Activated CD4-positive, alpha-beta T cell treated with anti-CD3 and anti-CD28 coated beads, Interleukin-2, amount 50 U/mL, for 1 hour (primary cell): ENCODE measurements at places on chromosomes 5 and 9.

DNA sequence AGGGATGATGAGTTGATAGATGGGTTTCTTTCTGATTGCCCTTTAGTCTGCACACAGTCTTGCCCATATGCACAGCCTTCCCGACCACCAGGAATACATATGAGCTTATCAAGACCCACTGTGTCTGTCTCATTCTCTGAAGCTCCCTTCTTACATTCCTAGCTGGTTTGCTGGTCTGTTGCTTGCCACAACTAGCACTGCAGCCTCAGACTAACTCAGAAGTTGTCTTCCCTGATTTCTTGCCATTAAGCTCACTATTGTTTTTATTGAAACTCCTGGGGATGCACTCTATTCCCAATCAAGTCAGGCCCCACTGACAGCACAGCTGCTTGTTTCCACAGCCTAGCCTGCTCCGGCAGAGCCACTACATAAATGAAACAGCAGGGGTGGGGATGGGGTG, 97.5 kb downstream of the SAXO1 start:
- DNase-seq: no peak

DNA sequence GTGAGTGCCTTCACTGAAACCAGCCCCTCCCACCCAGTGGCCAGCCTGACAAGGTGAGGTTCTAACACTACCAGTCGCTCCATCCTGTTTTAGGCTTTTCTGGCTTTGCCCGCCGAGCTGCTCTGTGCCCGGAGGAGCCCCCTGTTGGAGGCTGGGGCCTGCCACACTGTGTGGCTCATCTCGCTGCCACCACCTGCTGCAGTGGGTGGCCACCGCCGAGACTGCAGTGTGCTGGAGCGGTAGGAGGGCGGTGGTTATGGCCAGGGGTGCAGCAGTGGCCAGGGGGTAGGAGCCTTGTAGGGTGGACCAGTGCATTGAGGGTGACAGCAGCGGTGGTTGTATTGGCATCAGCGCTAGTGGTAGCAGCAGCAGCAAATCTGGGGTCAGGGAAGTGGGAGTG, 74.7 kb upstream of the PCAT7 start:
- no peak for DNase-seq

DNA sequence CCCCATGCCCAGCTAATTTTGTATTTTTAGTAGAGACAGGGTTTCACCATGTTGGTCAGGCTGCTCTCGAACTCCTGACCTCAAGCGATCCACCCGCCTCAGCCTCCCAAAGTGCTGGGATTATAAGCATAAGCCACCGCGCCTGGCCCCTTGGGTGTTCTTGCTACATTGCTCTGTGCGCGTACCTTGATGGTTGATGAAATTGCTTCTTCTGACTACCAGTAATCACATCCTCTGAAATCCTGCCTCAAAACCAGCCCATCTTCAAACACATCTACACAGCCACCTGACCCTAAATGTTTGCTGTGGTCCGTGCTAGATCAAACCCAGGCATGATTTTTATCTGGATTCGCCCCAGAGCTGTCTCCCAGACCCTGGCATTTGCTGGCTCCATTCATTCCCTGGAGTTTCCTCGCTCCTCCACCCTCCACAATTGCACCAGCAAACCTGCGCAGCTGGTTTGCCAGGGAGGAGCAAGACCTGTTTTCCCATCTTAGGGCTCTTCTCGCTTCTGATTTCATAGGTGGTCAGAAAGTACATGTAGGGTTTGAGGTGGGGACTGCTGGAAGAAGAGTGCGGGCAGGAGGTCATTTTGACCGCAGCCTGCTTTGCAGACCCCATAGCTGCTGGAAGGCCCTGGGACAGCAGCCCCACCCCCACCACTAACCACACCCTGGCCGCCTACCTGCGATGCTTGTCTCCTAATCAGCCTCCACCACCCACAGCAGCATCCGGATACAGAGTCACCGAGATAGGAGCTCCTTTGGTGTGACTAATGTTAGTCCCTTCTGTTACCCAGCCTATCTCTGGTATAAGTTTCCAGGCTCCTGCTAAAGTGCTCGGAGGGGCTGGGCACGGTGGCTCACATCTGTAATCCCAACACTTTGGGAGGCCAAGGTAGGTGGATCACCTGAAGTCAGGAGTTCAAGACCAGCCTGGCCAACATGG, 22.7 kb downstream of the SWI5 start:
- DNase-seq: no peak

GRCh38 chr9:135766251-135766650, 64.3 kb downstream of the KCNT1 start:
- no peak for DNase-seq

- DNase-seq: no peak
Observed at GRCh38 chr9:108093773-108094675, 604.5 kb upstream of the KLF4 start.

DNA sequence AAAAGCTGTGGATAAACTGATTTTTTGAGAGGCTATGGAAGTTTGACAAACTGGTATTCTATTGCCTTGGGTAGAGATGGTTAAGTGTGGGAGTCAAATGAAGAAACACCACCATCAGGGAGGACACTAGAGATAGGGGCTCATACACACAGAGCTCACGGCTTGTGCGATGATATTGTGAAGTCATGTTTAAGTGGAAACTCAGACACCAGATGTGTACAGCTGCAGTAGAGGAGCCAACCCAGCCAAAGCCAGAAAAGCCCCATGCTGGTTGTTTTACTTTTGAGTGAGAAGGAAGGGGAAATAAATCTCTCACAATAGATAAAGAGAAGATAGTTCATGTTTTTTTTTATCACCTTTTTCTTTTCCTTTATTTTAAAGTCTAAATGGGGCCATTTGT, 377.7 kb downstream of the DMRT2 start:
- DNase-seq: no peak

DNA sequence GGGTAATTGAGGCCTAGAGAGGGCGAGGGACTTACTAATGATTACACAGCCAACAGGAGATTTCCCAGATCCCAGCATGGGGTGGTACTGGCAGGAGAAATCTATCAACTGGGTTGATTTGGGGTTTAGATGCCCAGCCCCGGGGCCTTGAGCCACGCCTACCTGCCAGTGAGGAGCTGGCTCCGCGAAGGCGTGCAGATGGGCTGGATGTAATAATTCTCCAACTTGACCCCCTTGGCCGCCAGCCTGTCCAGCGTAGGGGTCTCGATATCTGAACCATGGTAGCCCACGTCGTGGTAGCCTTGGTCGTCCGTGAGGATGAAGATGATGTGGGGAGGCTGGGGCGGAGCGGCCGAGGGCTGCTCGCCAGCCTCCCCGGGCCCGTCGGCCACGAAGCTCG, 804 bp downstream of the ARSI start:
- DNase-seq: no peak

DNA sequence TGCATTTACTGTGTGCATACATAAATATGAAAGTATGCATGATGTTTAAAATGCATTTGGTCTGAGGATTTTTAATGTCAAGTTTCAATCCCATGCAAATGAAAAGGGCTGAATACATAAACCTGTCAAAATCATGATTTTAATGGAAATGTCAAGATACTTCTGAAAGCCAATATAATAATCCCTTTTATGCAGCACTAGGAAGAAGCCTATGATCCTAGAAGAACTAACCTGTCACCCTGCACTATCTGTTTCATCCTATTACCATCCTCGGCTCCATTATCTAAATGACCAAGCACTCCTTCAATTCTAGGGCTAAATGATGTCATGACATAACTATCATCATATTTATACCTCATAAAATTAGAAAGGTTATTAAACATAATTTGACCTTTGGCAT, 2229.4 kb upstream of the WWC1 start:
- no peak for DNase-seq

- DNase-seq: no peak
Observed at GRCh38 chr9:81825846-81826516, 102.2 kb upstream of the SPATA31D4 start.

DNA sequence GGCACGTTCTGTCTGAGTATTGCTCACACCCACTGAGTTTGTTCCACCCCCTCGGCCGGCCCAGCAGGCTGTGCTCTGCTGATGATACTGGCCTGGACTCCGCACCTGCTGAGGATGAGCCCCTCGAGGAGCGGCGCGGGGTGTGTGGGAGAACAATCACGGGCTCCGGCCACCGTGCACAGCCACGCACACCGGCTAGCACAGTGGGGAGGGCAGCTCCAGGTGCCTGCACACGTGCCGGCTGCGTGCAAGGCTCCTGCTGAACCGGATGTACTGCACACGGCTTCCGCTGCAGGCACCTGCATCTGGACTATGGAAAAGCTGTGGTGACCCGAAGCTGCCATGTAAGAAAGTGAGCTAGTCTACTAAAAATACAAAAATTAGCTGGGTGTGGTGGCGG, 485.2 kb upstream of the CDH9 start:
- no peak for DNase-seq

DNA sequence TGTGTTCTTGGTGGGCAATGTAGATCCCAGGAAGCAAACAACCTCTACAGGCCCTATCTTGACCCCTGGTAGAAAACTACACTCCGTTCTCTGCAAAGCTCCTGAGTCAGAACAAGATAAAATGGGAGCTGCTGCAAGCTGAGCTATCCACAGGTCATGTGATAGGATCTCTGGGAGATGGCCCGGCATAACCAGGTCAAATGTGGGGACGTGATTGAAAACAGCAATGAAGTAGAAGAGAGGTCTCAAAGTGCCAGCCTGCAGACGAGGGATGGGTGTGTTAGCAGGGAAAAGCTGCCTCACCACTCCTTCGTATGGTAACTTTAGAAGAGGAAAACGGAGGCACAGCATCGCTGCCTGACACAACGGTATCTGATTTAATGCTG, 25.0 kb downstream of the NRG2 start:
- no peak for DNase-seq

GRCh38 chr5:180820788-180821321, 18.2 kb upstream of the MGAT1 start:
- DNase-seq: no peak

DNA sequence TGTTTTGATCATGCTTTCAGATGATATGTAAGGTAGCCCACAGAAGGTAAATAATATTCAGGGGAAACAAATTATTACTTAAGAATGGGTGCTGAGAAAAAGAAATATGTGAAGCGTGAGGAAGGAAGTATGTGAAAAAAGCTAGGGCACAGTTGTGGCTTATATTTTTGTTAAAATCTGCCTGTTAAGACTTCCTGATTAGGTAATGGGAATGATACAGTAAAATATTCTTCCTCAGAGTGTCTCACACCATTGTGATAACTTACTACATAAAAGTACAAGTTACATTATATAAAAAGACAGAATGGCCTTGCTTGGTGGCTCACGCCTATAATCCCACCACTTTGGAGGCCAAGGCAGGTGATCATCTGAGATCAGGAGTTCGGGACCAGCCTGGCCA, 18.7 kb upstream of the PARP8 start:
- DNase-seq: no peak

DNA sequence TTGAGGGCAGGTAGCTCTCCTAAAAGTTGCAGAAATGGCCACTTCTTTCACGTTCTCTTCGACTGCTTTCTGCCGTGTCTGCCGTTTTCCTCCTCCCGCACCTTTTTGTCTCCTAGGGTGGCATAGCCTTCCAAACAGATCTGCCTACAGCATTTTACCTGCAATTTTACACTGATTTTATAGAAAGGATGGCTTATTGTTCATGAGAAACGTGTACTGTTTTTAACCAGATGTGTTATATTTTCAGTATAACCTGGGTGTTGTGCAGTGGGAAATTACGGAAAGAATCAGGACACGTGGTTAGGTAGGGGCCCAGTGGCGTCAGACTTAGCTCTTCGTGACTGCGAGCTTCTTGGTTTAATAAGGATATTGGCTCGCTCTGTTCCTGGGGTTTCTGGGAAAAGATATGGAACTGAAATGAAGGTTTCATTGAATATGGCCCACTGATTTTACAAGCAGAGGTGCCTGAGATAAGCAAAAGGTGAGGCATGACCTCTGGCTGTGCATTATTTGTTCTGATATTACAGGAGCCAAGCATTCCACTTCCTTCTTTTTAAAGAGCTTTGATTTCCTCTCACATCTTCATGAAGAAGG, 43.7 kb upstream of the PRSS3 start:
- DNase-seq: no peak

DNA sequence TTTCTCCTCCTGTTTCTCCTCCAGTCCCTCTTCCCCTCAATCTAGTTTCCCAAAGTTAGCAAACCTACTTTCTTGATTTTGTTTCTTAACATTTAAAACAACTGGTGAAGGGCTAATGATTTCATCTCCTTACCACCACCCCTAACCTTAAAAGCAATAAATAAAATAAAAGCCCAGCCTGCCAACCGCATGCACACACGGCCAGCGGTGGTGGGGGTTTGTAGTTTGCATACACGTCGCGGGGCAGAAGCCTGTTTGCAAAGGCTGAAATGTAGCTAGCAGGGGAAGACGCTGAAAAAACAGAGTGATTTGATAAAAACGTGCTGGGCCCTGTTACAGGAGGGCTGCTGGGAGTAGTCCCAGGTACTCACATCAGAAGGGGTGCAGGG, 1.9 kb upstream of the DMRT2 start:
- DNase-seq: no peak

- no peak for DNase-seq
Observed at GRCh38 chr9:126343271-126343700, 16.7 kb downstream of the MVB12B start.

GRCh38 chr5:169460896-169461295, 122.7 kb upstream of the SPDL1 start:
- no peak for DNase-seq

DNA sequence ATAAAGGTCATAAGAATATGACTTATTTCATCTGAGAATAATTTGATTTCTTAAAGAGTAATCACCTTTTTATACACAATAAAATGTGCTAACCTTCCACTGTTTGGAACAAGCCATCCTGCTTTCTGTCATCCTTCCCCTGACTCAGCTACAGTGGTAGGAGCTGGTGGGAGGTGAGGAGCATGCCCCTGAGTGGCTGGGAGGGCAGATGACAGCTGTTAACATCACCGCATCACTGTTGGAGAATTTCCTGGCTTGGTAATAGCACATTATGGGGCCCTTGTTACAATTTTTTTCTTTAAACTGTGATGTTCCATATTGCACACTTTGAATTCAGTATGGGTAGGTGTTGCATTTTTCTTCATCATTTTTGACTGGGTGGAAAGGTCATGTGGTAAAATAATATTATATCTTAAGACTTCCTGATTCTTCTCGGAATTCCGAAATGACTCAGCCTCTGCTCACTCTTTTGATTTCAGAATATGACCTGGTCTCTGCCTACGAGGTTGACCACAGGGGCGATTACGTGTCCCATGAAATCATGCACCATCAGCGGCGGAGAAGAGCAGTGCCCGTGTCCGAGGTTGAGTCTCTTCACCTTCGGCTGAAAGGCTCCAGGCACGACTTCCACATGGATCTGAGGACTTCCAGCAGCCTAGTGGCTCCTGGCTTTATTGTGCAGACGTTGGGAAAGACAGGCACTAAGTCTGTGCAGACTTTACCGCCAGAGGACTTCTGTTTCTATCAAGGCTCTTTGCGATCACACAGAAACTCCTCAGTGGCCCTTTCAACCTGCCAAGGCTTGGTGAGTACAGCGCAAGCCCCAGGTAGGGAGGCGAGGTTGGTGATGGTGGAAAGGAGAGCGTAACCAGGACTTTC, 5.8 kb downstream of the ADAMTS16 start:
- no peak for DNase-seq
